ENCODE measurements at places on chromosomes 7 and 10.

GRCh38 chr7:27423290-27423689, 180.7 kb downstream of the EVX1 start:
- DNase-seq: no peak

DNA sequence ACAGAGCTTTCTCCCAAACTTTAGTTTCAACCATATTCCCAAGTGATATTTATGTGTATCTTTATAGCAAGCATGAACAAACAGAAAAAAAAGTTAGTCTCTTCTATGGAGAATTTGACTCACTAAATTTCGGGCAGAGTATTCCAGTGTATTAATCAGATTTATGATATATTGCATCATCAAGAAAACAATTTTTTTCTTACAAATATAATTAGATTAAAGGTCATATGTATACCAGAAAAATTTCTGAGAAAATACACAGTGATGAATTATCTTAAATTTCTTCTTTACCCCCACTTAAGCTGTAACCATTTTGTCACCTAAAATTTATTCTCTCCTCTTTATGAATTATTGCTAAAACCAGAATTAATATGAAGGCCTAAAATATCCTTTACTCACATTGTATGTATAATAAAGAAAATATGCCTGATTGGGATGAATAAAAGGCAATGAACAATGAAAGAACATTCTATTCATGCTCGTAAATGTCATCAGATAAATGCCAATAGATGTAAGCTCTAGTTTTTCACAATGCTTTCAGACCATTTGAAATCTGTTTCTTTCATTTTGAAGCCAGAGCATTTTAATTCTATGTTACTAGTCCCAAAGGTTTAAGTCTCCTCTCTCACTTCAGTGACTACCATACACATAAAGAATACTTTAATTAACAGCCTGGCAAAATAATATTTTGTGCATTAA, 192.1 kb downstream of the HGF start:
- DNase-seq: no peak

DNA sequence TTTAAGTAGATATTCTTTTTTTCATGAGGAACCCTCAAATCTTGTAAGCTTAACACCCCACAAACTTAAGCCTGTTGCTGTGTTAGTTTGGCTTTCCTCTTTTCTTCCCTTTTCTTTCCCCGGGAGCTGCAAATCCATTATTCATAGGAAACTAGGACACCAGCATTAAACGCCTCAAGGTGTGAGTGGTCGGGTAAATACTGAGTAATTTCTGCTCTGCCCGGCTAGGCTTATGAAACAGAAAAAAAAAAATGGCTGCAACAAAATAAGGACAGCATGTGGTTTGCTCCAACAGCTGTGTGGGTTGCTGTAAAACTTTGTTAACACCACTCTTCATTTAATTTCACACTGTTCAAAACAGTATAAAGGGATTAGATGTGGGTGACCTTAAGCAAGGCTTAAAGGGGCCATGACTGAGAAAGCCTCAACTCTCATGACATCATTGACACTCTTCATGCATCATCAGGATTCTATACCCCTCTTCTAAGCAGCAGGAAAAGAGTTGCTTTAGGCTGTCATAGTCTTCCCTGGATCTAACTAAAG, 104.1 kb downstream of the AOAH start:
- no peak for DNase-seq

GRCh38 chr7:128116740-128117139, 85.5 kb upstream of the LRRC4 start:
- peak; percentile 85 for DNase-seq

- DNase-seq: no peak
Observed at GRCh38 chr10:102918817-102919245, 737 bp downstream of the CNNM2 start.

DNA sequence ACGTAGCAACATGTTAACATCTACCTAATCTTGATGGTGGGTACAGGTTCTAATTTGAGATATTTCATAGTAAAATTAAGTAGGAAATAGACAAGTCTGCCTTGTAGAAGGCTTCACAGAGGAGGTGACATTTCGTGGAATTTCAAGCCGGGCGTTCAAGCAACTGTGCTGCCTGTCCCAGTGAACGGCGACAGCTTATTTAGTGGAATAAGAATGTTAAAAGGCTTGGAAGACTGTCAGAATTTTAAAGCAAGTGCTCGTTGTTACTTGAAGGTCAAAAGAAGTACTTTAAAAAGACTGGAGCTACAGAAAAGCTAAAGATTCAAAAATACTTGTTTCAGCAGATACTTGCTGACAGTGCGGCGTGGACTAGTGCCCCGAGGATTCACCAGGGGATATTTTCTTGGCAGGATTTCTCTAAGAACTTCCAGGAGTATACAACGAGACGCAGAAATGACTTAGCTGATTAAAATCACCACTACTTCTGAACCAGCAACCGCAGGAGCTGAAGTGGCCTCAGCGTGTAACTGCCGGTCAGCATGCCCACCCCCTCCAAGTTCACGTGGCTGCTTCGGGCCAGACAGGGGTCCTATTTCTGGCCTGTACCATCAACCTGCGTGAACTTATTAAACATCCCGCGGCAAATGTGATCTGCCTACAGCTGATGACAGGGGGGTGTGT, 46.5 kb downstream of the CTBP2 start:
- no peak for DNase-seq

DNA sequence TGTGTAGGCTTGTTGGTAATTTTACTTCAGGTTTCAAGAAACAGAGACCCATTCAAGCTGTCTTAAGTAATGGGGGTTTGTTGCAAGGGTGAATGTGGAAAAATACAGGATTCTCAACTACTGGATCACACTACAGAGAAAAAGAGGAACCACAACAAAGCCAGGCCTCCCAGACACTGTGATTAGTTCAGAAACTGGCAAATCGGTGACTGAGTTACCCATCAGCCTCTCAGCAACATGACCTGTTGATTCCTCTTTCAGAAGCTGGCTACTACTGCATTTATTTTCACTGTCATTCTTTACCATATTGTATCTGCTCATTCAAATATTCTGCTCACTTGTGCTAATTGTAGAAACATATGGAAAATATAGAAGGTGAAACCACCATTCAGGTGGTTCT, 16.0 kb downstream of the CCDC71L start:
- no peak for DNase-seq

DNA sequence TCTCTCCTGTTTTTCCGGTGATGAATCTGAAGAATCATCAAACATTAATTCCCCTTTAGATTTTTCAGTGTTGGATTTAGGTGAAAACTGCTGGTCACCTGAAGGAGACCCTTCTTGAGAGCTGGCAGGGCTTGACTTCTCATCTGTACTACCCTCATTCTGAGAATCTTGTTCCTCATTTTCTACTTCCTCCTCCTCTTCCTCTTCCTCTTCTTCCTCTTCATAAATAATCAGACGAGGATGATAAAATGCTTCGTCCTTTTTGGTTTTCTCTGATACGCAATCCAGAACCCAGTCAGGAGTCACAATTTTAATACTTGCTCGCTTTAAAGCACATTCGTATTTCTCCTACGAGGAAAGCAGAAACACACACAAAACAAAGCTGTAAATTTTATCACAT, 26.9 kb downstream of the PAXIP1 start:
- DNase-seq: no peak
